Stimulated activated CD8-positive, alpha-beta memory T cell treated with anti-CD3 and anti-CD28 coated beads, Interleukin-15, amount 100 ng/mL, for 1 hour (primary cell): ENCODE measurements at places on chromosomes 1 and 21.

GRCh38 chr1:24098943-24099638 is 12.8 kb downstream of the MYOM3 start:
- no peak for DNase-seq

- peak; percentile 42 for DNase-seq
Measured at GRCh38 chr1:46527474-46528296, 23.8 kb downstream of the KNCN start.

DNA sequence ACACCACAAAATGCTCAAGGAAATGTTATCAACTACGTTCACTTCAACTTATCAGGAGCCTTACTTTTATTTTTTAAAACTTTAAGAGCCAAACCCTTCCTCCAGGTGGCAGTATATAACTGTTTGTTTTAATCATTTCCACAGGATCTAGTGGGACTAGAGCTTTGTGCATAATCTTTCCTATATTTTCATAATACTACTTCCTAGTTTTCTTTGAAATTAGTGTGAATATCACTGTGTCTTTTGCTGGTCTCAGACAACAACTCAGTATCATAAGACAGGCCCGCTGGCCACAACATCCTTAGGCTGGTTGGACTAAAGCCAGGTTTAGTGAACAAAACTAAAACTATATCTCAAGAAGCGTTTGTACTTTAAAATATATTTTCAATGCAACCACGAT is 145.5 kb downstream of the TIAM1 start:
- DNase-seq: no peak

DNA sequence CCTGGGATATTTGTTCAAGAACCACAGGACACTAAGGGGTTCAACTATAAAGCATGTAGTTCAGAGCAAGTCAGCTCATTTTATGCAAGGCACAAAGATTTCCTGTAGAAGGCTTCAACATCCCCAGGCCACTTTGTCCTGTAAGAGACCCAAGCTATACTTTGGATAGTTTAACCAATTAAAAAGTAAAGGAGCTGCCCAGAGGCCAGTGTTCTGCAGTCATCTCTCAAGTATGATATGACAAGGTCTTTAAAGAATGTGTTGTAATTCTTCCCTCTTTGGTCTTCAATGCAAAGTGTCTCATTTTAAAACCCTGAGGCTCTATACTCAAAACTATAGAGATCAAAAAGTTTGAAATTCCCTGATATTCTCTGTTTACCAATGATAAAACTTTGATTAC is 34.1 kb downstream of the KRTAP20-3 start:
- no peak for DNase-seq

GRCh38 chr1:44946725-44947062 is 39.7 kb downstream of the EIF2B3 start:
- DNase-seq: no peak

- no peak for DNase-seq
Measured at GRCh38 chr1:39737546-39738169, 1.0 kb upstream of the PPIE start.

GRCh38 chr1:161398900-161399256 is 31.2 kb upstream of the CFAP126 start:
- no peak for DNase-seq

GRCh38 chr21:36104317-36105300 is 30.3 kb upstream of the CBR3 start:
- peak; percentile 43 for DNase-seq

DNA sequence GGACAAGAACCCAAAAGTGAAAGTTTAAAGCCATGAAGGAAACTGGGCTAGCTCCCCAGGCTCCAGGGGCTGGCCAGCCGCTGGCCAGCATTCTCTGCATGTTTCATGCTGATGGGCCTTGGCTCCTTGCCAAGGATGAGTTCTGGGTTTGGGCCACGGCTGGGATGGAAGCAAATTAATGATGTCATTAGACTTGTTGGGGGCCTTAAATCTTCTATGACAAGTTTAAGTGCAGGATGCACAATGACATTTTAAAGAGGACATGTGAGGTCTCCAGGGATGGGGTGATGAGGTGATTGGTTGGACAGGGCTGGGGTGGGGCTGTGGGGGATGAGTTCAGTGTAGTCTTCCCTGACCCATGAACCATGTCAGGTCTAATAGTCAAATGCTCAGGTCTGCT is 199.6 kb downstream of the TRABD2B start:
- DNase-seq: no peak

GRCh38 chr1:229046251-229046853 is 224.6 kb upstream of the RAB4A start:
- no peak for DNase-seq

DNA sequence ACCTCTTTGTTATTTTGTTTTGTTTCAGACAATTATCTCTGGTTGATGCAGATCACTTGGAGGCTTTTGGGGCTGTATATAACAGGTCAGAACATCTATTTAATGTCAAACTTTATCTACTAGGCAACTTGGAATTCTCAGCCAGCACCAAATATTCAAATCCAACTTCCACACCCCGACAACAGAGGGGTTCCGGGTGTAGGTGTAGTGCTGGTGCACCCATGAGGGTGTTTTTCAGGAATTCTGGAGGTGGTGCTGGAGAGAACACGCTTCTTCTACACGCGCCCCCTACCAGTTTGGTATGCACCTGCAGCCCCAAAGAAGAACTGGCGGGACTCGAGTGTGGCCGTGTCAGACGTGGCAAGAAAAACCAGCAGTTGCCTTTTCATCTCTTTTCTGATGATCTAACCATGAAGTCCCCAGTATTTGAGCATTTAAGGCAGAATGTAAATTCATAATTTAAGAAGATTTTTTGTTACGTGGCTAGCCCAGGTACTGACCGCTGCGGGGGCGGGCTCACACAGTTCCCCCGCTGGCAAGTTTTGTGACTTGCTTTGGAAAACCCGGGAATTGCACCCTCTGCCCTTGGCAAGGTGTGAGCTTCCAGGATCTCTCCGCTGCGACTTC is 462 bp upstream of the TLCD4 start:
- DNase-seq: no peak

- DNase-seq: no peak
Measured at GRCh38 chr1:155226910-155227260, 18.4 kb downstream of the MTX1 start.

- no peak for DNase-seq
Measured at GRCh38 chr1:171140401-171140800, 44.7 kb upstream of the FMO2 start.

GRCh38 chr1:172390301-172390682 is 30.2 kb upstream of the C1orf105 start:
- no peak for DNase-seq

- DNase-seq: no peak
Measured at GRCh38 chr1:102241431-102242338, 245.0 kb upstream of the OLFM3 start.

- no peak for DNase-seq
Measured at GRCh38 chr1:25992689-25993171, 5.1 kb downstream of the PAFAH2 start.

DNA sequence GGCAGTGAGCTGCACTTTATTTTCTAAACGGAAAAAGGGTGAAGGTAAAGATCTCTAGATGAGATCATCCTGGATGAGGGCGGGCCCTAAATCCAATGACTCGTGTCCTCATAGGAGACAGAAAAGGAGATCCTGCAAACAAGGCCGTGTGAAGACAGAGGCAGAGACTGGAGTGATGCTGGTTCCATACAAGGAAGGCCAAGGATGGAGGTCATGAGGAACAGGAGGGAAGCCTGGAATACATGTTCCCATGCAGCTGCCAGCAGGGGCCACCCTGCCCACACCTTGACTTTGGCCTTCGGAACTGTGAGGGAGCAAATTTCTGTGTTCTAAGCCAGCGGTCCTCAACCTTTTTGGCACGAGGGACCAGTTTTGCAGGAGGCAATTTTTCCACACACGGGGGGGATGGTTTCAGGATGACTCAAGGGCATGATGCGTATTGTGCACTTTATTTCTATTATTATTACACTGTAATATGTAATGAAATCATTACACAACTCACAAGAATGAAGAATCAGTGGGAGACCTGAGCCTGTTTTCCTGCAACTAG is 94.3 kb downstream of the PSMG1 start:
- DNase-seq: no peak

DNA sequence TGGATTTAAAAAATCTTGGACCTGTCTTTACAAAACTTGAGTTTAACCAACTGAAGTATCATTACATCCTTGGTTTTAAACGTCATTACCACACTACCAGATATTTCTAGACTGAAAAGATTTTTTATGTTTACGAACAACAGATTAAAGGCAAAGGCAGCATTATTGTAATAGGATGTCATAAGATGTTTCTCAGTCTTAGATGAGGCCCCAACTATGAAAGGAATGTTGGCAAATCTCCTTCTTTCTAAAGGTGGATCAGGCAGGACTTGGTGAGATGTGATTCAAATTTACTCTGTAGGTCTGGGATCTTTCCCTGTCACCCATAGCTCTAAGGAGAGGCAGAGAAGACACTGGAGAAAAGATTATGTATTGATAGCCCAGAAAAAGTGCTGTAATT is 417.9 kb downstream of the PTBP2 start:
- DNase-seq: no peak

- no peak for DNase-seq
Measured at GRCh38 chr1:204678721-204679475, 6.6 kb downstream of the LRRN2 start.

DNA sequence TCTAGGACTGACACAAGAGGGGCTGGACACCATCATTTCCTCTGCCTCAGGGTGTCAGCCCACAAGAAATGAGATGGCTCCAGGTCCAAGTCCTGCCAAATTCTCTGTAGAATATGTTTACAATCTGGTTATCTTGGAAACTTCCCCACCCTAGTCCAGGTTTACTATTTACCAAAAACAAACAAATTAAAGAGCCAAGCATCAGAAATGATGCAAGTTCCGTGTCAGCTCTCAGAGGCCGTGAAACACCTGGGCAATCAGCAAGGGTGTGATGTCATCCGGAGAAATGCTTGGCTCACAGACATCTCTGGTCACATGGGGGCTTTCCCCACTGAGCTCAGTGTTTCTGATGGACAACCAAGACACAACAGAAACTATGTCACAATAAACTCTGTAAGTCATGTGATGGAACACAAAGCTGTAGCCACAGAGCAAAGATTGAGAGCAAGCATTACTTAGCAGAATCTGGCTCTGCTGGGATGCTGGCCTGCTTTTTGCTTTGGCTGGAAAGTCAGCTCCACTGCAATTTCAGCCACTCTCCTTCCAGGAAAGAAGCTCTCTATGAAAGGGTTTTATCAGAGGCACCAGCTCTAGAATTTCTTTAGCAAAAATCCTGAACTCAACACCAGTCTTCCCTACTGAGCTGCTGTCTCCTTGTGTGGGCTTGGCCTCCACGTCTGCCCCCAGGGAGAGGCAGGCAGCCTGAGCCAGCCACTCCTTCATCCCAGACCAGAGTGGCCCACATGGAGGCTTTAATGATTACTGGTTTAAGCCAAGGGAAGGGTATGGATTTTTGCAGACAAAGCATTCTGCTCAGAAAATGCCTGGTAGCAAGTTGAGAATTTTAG is 55.9 kb downstream of the NENF start:
- DNase-seq: no peak

GRCh38 chr1:6476483-6476882 is 10.5 kb upstream of the TNFRSF25 start:
- DNase-seq: no peak

GRCh38 chr1:204196068-204196795 is at the start of gene KISS1:
TSS of gene KISS1 (minus strand) at chr1:204196491. CDS start at chr1:204192876, 3,615 bp downstream.
- no peak for DNase-seq

DNA sequence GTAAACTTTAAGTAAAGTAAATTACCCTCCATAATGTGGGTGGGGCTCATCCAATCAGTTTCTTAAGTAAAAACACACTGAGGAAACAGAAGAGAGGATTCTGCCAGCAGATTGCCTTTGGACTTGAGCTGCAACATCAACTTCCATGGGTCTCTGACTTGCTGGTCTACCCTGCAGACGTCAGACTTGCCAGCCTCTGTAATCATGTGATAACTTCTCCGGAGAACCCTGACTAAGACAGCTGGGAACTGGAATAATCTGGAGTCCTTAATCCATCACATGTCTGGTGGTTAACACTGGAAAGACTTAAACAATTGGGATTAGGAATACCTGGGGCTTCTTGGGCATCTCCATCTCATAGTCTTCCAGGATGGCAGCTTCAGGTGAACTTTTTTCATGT is 13.2 kb upstream of the CEP350 start:
- no peak for DNase-seq

- no peak for DNase-seq
Measured at GRCh38 chr1:3441410-3441847, 13.0 kb upstream of the ARHGEF16 start.

GRCh38 chr1:214385428-214385827 is 104.5 kb downstream of the SMYD2 start:
- no peak for DNase-seq

DNA sequence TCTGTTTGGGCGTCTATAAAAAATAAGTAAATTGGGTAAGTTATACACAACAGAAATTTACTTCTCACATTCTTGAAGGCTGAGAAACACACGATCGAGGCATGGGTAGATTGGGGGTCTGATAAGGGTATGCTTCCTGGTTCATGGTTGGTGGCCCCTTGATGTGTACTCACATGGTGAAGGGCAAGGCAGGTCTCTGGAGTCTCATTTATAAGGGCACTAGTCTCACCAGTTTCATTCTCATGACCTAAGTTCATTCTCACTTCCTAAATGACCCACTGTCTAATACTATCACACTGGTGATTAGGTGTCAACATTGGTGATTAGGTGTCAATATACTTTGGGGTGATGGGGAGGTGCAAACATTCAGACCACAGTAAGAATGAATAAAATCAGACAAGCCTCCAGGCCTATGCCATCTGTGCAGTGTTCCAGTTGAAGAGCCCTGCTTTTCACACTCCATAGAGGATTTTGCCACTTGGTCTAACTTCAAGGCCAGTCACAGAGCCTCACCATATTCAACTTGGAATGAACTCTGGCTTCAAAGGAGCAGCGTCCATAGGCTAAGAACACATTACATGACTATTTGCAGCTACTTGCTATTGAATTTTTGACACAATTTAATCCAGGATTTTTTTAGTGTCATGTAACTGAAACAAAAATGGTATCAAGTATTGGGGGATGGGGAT is 2.5 kb upstream of the GBP4 start:
- no peak for DNase-seq

DNA sequence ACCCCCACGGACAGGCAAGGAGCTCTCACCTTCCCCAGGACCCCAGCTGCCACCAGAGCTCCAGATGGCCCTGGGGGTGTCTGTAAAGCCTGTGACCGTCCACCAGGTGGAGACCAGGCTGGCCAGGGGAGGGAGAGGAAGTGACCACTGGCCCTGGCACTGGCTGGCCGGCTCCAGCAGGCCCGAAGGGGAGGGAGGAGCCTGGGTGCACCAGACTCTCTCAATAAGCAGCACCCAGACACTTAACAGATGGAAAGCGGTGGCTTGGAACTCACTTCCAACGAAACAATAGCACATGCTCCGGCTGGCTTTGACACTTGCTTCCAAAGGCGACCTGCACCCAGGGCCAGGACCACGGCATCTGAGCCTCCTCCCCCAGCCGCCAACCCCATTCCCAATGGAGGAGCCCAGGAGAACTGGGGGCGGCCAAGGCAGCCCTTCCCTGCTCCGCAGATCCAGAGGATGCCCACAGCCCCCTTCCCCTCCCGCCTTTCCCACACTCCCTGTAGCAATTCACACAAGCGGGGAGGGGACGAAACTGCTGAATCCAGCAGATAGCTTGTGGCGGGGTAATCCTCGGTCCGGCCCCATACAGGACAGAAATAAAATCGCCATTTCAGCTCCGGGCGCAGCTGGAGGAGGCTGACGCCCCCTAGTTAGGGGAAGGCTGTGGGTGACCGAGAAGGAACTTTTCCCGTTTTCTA is 742 bp upstream of the PDE9A start:
- no peak for DNase-seq
